ENCODE measurements at places on chromosomes 7 and 10. TPM values are rescaled to one million over a fixed set of nuclear protein-coding genes. Genes with fewer than 3 reads are reported as not detected.

DNA sequence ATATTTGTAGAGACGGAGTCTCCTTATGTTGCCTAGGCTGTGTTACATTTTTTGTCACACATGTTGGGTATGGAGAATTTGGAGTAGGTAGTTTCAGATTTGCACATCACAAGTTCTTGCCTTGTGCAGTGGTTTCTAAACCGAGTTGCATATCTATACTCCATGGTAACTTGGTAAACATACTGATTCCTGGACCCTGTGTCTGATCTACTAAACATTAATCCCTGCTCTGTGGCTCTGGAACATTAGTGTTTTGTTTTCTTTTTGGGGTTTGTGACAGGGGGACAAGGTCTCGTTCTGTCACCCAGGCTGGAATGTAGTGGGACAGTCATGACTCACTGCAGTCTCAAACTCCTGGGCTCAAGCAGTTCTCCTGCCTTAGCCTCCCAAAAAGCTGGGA lies 24.7 kb downstream of the AUTS2 start:
- no peaks in the 10 kb centered on the region for H3K27me3 ChIP-seq
- H3K4me3 ChIP-seq = no peak overlapping the region
- H3K36me3 ChIP-seq = no peaks in the 10 kb centered on the region
- H3K27ac ChIP-seq = no peak overlapping the region
- no peak for DNase-seq
- H3K4me1 ChIP-seq = peaks cover 13% of the 10 kb centered on the region

Gene FAM25G
- polyA plus RNA-seq = not detected

DNA sequence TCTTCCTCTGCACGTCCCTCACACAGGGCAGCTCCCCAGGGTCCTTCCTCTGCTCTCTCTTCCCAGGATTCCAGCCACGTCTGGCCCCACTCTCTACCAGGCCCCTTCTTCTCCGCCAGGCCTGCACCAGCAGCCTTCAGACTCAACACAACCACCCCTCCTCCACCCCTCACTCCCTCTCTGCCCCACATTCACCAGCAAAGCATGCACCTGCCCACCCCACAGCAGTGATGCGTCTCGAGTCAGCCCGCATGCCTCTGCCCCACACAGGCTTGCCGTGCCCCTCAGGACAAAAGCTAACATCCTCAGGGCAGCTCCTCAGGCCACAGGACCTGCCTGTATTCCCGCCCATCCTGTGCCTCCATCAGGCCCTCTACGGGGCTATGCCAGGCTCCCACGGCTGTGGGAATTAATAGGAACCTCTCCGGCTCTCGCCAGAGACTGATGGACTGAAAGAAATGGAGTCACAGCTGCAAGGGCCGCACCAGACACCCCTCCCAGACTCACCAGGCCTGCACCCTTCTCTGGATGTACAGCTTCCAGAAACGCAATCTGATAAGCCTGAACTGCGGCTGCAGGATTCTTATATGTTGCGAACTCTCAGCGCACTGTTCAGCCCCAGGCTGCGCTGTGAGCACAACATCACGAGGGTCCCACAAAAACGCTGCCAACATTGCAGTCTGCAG lies 100.1 kb downstream of the CYTH3 start:
- peaks cover 8% of the 10 kb centered on the region for H3K36me3 ChIP-seq
- peak overlapping the region; percentile 70 for H3K4me3 ChIP-seq
- H3K27ac ChIP-seq = no peak overlapping the region
- H3K27me3 ChIP-seq = no peaks in the 10 kb centered on the region

- peaks cover 58% of the 10 kb centered on the region for H3K27me3 ChIP-seq
- H3K4me3 ChIP-seq = no peak overlapping the region
- H3K4me1 ChIP-seq = peaks cover 18% of the 10 kb centered on the region
- H3K27ac ChIP-seq = no peak overlapping the region
- DNase-seq = no peak
Observed at GRCh38 chr10:110641256-110641655, 2.9 kb upstream of the RBM20 start.
